ENCODE measurements at places on chromosomes 7 and 10.

DNA sequence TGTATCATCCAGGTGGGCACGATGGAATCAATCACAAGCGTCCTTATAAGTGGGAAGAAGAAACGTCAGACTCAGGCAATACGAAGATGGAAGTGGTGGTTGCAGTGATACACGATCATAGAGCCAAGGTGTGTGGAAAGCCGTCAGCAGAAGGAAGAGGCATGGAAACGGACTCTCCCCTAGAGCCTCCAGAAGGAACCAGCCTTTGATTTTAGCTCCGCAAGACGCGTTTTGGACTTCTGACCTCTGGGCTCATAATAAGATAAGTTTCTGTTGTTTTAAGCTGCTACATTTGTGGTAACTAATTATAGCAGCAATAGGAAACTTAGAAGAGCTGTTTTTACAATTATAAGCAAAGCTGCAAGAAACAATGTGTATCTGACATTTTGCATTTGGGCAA lies 14.8 kb downstream of the FANK1 start:
- DNase-seq: no peak

GRCh38 chr7:101093906-101094305 lies 8.6 kb downstream of the TRIM56 start:
- DNase-seq: no peak

DNA sequence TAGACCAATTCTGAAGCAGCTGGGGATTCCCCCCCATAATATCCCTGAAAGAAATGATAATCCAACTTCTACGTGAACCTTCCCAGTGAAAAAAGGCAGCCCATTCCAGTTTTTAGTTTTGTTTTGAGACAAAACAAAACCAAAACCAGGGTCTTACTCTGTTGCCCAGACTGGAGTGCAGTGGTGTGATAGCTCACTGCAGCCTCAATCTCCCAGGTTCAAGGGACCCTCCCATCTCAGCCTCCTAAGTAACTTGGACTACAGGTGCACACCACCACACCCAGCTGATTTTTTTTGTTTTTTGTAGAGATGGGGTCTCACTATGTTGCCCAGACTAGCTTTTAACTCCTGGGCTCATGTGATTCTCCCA lies 12.5 kb upstream of the ARPC1A start:
- no peak for DNase-seq

GRCh38 chr10:75403939-75404814 lies 2.6 kb upstream of the ZNF503 start:
- no peak for DNase-seq

- DNase-seq: no peak
Measured at GRCh38 chr10:133180192-133180964, 20.4 kb downstream of the KNDC1 start.

- no peak for DNase-seq
Measured at GRCh38 chr7:128137181-128137580, 103.9 kb upstream of the LEP start.

GRCh38 chr10:129963641-129964501 lies at the start of gene EBF3:
Gene EBF3 (minus strand): TSS chr10:129964274. CDS start chr10:129963768, 506 bp downstream.
- DNase-seq: no peak

DNA sequence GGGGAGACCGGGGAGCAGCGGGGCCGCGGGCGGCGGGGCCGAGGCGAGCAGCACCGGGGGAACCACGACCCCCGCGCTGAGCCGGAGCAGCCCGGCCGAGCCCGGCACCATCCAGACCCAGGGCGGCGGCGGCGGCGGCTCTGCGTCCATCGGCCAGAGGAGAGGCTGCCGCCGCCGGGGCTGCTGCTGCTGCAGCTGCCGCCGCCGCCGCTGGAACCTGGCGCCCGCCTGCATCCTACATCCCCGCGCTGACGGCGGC lies 190 bp downstream of the TCERG1L start:
- DNase-seq: no peak

- DNase-seq: no peak
Measured at GRCh38 chr10:49738616-49739360, 23.3 kb downstream of the OGDHL start.

DNA sequence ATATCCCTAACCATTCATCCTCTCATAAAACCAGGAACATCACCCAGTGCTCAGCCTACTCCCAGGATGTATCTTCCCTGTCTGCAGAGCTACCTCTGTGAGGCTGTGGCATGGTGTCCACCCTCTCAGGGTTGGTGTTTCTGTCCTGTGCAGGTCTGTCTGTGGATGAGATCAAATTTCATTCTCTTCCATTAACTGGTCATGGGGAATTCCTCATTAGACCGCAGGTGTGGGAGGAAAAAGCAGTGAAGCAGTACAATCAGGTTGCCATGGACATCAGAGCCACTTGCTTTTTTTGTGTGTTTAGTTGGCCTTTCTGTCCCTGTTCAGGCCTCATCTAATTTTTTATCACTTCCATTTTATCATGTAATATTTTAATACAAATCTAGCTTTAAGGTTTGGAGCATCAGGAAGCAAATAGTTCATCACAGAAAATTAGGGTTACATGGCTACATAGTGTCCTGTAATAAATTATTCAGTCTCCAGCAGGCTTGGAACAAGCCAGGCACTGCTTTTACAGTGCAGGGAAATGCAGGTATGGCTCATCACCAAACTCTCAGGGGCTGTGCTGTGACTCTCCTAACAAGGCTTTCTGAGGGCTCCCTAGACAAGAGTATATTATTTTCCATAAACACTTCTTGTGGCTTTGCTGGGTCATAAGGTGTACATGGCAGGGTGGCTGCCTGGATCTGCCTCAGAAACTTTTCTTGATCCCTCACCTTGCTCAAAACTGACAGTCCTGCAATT lies 594.9 kb upstream of the IGFBP3 start:
- no peak for DNase-seq

DNA sequence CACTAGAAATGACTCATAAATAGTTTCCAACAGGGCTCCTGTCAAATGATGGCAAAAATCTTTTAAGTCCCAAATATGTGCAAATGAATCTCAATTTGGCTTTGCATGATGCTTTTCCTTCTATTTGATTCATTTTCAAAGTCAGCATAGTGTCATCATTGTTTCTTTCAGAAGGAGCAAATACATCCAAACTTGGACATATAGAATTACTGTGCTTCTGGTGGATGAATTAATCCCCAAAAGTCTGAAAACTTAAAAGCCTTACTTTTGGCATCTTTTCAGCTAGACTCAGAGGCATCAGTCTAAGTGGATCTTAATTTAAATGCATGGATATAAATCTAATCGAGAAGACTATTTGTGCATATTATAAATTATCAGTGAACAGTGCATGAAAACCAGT lies 578.1 kb upstream of the FZD8 start:
- DNase-seq: no peak

GRCh38 chr10:58414270-58415041 lies 29.2 kb downstream of the TFAM start:
- DNase-seq: no peak

All from effector memory CD8-positive, alpha-beta T cell (primary cell).